T-helper 17 cell (primary cell): ENCODE measurements at places on chromosomes 7 and 10. TPM values are rescaled to one million over a fixed set of nuclear protein-coding genes. Genes with fewer than 3 reads are reported as not detected.

HOXA9 gene
- not detected for total RNA-seq

SEMA3D gene
- total RNA-seq = not detected

OR6B1 gene
- not detected for total RNA-seq

DGKB gene
- not detected for total RNA-seq

CHAT gene
- not detected for total RNA-seq

CRTAC1 gene
- not detected for total RNA-seq

PRKCQ gene
- 70.0 TPM for total RNA-seq

SDK1 gene
- total RNA-seq = 0.13 TPM

DNA sequence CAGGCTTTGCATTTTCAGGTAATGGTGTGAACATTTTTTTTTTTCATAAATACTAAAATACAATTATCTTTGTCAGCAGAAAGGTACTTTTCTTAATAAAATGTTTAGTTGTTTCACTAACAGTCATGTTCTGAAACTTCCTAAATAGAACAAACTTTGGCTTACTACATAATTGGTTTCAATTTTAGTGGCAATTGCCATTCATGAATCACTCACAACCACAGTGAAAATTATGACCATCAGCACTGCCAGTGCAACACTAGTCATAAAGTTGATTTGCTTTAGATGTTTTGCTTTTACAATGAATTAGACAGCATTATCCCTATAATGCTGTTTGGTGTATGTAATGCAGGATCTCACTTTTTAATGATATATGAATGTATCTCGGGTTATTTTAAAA, 297.6 kb upstream of the PLXDC2 start:
- DNase-seq = no peak

- no peak for DNase-seq
Observed at GRCh38 chr10:58094985-58095718, 172.5 kb downstream of the IPMK start.

GRCh38 chr7:16431646-16432424, 10.5 kb upstream of the CRPPA start:
- DNase-seq = no peak

DNA sequence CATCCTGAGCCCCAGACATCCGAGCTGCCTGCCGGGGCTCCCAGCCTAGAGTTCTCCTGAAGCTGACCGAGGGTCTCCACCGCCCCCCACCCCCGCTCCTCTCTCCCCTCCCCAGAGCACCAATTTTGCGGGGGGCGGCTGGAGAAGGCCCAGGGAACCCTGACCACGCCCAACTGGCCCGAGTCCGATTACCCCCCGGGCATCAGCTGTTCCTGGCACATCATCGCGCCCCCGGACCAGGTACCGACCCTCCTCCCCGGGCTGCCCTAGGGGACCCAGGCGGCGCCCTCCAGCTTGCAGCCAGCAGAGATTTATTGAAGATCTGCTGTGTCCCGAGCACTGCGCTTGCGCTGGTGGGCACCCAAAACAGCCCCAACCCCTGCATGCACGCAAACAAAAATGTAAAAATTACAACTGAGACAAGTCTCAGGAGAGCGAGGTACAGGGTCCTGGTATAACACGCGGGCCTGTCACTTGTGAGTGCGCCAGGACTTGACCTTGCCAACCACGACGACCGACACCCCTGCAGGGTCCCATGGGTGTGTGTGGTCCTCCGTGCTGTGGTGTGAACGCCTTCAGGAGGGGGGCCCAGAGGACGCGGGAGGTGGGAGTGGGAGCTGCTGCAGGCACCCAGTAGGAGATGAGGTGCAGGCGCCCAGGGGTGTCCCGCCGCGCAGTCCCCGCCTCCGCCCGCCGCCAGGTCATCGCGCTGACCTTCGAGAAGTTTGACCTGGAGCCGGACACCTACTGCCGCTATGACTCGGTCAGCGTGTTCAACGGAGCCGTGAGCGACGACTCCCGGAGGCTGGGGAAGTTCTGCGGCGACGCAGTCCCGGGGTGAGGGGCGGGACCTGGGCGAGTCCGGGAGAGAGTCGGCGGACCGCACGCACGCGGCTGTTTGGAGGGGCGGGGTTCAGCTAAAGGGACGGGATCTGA, 3.1 kb downstream of the PCOLCE start:
- no peak for DNase-seq

GRCh38 chr7:8147760-8148463, 114.1 kb downstream of the ICA1 start:
- no peak for DNase-seq

DNA sequence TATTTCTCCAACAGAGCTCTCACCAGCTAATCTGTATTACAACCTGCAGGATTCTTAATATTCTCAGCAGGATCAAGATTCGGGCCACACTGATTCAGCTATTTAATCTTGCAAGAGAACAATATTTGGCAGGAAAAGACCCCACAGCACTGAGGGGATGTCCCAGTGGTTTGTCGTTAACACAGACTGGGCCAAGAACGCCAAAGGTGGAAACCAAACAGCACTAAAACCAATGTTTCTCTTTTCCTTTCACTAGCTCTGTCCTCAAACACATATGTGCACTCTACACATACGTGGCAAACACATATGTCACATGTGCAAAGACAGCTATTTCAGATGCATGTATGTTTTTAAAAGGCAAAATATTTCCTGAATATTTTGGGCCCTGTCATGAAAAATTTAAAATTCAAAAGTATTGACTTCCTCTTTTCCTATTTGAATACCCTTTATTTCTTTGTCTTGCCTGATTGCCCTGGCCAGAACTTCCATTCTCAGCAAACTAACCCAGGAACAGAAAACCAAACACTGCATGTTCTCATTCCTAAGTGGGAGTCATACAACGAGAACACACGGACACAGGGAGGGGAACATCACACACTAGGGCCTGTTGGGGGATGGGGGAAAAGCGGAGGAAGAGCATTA, 51.7 kb upstream of the NEBL start:
- DNase-seq = no peak

DNA sequence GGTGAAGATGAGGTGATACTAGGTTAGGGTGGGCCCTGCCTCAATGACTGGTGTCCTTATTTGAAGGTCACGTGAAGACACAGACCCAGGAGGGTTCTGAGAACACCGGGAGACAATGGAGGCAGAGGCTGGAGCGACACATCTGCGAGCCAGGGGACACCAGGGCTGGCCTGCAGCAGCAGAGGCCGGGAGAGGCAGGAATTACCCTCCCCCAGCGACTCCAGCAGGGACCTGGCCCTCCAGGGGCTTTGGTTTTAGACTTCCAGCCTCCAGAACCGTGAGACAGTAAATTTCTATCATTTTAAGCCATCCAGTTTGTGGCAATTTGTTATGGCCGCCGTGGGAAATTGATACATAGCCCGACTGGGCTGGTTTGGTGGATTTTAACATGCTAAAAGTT, 152.2 kb downstream of the DNAJB6 start:
- DNase-seq = no peak

DNA sequence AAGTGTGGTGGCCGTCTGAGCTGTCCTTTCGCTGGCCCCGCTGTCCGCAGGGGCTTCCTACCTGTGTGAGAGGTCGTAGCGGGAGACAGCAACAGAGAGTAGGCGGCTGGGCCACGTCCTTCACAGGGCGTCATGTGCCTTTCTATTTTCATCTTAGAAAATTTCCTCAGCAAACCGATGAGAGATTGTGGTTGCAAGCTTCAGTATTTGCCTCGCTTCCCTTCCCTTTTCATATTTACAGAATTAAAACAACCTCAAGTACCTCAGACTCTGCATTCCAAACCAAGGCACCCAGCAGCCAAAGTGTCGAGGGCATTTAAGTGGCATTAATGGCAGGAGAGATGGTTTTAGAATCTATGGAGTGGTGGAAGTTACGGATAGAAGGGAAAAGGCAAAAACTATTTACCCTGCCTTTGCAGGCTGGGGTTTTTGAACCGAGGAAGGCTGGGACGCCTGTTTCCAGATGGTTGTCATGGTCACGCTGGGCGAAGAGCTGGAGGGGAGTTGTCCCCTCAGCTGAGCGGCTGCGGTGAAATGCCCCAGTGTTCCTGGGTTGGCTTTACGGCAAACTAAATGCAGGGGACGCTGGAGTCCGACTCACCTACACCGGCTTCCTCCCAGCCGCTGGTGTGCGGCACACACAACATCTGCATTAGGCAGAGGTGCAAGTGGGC, 41.9 kb downstream of the WIPI2 start:
- DNase-seq = no peak

DNA sequence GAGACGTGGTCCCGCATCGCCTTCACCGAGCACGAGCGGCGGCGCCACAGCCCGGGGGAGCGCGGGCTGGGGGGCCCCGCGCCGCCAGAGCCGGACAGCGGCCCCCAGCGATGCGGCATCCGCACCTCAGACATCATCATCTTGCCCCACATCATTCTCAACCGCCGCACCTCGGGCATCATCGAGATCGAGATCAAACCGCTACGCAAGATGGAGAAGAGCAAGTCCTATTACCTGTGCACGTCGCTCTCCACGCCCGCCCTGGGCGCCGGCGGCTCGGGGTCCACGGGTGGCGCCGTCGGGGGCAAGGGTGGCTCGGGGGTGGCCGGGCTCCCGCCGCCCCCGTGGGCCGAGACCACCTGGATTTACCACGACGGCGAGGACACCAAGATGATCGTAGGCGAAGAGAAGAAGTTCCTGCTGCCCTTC, 737 bp downstream of the CNNM2 start:
- peak; percentile 20 for DNase-seq

DNA sequence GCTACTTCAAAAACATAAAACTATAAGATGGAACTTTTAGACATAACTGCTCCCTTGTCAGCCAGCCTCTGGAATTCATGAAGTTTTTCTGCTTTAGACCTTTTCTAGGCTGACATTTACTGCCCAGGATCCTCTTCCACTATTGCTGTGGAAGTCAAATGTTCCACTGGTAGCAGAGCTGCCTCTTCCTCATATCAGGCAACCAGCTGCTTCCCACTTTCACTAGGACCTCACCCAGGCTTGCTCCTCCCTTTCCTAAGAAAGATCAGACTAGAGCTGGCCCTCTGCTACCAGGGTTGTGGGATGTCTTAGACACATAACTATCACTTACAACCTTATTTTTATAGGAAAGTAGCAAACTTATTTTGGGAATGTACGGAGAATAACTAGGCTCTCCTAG, 121.5 kb downstream of the CTTNBP2 start:
- DNase-seq = no peak

DNA sequence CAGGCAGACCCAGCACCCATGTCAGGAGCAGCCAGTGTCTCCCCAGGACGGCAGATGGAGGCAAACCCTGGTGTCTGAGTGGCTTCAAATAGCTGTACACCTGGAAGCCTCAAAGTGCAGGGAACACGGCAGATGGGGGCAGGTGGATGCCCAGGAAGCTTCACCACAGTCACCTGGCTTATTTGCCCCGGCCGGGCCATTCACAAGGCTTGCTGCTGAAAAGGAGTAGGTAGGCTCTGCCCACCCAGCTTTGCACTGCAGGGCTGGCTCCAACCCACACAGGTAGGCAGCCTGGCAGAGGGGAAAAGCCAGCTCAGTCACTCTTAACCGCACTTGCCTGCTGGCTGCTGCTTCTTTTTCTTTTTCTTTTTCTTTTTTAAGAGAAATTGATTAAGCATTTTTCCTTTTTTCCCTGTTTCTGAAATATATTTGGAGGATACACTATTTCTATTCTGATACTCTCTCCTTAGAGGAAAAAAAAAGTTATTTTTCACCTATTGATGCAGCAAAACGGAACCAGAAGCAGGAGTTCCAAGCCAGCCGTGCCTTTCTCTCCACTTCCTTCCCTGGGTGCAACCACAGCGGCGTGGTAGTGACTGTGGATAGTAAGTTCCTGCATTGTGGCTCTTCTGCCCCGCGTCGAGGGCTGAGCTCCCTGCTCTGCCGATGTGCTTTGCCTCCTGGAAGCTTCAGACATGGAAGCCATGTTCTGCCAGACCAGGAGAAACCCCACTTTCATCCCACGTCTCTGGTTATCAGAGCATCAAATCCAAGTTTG, 118.3 kb downstream of the KLF6 start:
- no peak for DNase-seq

DNA sequence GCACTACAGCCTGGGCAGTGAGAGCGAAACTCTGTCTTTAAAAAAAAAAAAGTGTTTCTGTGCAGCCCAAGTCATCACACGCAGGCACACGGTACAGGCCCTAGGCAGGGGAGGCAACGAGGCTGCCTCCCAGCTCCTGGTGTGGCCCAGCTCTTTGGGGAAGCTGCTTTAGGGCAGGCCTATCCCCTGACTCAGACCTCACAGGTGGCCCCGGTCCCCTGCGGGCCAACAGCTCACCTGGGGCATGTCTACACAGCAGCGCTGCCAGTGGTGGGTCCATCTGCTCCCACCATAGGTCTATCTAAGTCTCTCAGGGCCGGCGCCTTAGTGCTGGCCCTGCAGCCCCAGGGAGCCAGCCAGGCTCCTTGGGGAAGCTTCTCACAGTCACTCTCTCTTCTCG, 31.4 kb downstream of the ZAN start:
- DNase-seq = no peak

DNA sequence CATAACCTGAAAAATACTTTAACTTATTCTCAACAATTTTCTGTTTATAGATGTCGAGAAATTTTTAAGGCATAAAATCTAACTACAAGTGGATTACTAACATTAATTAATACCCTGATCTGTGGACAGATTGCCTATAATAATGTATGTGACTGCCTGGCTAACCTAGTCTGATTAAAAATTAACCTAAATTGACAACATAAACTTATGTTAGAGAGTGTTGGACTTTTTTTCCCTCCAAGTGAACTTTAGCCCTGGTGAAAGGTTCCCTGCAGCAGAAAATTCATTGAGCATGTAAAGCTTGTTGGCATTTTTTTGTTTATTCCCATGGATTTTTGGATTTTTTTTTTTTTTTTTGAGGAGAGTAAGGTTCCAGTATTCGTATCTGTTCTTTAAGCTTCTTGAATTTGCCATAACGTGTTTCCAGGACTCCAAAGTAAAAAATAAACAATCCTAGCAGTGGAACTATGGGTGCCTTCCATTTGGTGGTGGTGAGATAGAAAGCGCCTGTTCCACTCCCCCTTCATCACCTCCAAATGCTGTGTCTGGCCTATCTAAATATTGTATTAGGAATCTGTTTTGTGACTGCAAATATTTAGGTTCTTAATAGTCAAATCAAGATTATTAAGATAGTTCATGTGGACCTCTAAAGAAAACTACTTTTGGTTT, 36.1 kb downstream of the NET1 start:
- no peak for DNase-seq

DNA sequence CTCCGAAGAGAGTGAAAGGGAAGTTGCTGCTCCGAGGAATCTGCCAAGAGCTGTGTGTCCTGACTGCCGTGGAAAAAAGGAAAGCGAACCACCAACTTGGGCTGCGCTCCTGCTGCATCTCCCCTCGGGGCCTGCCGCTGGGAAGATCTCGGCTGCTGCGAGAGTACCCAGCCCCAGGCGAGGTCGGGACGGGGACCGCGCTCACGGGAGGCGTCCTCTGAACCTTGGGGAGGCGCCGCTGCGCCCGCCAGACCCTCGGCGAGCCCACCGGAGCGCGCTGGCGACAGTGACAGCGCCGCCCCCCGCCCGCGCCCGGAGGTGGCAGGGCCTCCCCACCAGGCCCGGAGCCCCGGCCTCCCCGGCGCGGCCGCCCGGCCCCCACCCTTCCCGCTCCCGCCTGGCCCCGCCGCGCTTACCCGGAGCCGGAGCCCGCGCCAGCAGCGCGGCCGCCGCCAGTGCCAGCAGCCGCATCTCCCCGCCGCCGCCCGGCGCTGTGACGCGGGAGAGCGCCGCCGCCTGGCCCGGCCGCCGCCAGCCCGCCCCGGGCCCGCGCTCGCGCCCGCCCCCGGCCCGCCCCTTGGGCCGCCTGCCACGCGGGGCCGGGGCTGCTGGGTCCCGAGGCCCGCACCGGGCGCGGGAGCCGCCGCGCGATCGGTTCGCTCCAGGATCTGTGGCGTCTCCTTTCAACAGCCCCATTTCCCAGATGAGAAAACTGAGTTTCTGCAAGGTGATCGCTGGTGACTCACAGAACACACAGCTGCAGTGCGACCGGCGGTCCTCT, at the start of gene VSTM4:
TSS of gene VSTM4 (minus strand) at position 508 of the 781 bp plus-strand sequence. CDS start at position 471, 37 bp downstream.
- DNase-seq = no peak

GRCh38 chr10:49314806-49315205, 15.8 kb downstream of the C10orf71 start:
- no peak for DNase-seq
